ENCODE measurements at places on chromosomes 12 and 14. TPM values are rescaled to one million over a fixed set of nuclear protein-coding genes. Genes with fewer than 3 reads are reported as not detected.

The SERPINA12 gene
- not detected for total RNA-seq

The GSG1 gene
- not detected for total RNA-seq

The SMAGP gene
- total RNA-seq = 27.2 TPM

The BDKRB2 gene
- 4.1 TPM for total RNA-seq

The RAB21 gene
- 25.7 TPM for total RNA-seq

- no peak for DNase-seq
Measured at GRCh38 chr12:112979041-112979680, 842 bp downstream of the OAS2 start.

GRCh38 chr14:59997449-59997848 is 77.5 kb downstream of the LRRC9 start:
- DNase-seq = no peak

DNA sequence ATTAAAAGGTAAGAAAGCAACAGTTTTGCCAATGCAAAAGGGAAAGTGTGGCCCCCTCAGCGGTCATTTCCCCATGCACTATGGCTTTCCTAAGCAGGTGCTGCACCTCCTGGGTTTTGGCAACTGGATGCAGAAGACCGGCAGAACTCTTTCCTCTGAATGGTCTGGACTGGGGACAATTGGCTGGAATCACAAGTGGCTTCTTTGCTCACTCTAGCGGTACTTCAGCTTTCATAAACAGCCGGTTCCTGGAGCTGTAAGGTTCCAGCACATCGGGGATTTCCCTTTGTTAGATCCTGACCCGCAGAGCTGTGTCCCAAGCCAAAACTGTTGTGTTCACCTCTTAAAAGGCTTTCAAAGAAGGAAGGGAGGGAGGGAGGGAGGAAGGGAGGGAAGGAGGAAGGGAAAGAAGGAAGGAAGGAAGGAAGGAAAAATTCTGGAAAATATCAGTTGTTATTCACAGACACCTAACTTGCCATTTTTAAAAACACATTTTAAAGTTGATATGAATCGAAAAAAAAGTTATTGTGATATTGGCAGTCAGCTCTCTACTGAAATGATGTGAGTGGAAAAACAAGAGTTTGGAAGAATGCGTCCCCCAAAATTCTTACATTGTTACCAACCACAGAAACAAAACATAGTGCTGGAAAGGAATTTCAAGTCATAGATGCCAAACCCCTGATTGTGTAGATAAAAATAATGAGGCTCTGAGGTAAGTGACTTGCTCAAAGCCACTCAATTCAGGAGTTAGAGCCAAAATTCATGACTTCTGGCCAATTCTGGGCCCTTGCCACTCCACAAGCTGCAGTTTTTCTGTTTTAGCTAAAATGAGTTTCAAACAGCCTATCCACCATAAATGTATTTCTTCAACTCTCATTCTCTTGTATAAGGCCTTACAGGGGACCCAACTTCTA is 220.6 kb upstream of the HMGA2 start:
- DNase-seq = peak; percentile 56

DNA sequence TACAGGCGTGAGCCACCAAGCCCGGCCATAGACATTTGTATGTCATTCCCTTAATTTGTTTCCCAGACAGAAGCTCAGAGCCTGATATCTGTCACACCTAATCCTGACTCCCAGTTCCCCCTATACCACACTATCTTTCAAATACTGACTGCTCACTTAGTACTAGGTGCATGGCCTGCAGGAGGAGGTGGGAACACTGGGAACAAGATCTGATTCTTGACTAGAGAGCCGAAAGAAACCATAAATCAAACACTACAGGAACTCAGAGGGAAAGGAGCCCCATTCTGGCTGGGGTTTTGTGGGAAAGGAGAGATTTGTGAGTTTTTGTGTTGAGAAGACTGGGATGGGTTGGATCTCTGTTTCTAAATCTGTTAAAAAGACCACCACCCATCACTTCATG is 4.9 kb downstream of the KHNYN start:
- no peak for DNase-seq

DNA sequence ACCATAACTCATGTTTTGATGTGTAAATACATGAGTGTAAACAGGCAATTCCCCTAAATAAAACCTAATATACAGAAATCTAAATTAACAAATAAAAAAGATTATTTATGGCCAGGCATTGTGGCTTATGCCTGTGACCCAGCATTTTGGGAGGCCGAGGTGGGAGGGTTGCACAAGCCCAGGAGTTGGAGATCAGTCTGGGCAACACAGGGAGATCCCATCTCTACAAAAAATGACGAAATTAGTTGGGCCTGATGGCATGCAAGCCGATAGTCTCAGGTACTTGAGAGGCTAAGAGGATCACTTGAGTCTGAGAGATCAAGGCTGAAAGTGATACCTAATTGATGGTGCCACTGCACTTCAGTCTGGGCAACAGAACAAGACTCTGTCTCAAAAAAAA is 48.7 kb downstream of the BCAT1 start:
- no peak for DNase-seq

DNA sequence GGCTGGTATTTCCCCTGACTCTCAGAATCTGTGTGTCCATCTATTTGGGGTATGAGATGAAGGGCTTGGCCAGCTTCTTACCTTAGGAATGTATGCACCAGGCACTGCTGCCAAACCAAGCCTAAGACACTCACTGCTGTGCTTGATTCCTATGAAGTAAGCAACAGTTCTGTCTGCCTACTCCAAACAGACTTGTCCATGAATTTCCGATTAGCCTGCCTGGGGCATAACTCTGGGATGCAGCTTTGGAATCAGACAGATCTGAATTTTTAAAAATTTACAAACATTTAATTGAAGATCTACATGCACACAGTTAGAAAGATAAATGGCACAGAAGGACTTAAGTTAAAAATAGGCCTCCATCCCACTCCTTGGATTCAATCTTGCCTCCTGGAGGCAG is 59.5 kb upstream of the JDP2 start:
- no peak for DNase-seq

GRCh38 chr14:68702135-68702534 is 90.7 kb downstream of the ZFP36L1 start:
- DNase-seq = no peak
